ENCODE measurements at places on chromosomes 2 and 18.

DNA sequence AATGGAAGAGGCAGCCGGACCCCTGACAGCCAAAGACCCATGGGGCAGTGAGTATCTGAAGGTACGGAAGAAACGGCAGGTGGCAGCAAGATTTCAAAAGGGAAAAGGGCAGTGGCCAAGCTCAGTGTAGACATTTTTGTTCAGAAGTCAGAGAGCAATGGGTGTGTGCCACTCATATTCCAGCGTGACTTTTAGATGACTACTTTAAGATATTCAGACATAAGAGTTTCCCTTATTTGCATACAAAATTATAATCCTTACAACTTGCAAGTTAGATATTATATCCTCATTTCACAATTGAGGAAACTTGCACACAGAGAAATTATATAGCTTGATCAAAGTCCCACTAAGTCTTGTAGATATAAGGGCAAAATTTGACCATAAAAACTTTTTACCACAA is 60.7 kb upstream of the CYTIP start:
- DNase-seq = no peak

DNA sequence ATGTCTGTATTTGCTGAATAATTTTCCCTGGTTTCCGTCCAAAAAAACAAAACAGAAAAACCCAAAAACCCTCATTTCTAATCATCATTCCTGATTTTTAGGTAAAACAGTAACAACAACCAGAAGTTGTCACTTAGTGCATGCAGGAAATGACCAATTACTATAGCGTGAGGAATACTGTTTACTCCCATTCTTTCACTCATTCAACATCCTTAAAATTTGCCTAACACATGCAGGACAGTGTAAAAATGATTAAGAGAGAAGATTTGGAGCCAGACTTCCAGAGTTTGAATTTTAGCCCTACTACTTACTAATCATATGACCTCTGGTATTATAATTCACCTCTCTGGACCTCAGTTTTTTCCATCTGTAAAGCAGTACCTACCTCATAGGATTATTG is 83.1 kb downstream of the FIGN start:
- DNase-seq = no peak

- no peak for DNase-seq
These were observed 169.2 kb downstream of the METTL4 start for GRCh38 chr18:2402084-2402483.

DNA sequence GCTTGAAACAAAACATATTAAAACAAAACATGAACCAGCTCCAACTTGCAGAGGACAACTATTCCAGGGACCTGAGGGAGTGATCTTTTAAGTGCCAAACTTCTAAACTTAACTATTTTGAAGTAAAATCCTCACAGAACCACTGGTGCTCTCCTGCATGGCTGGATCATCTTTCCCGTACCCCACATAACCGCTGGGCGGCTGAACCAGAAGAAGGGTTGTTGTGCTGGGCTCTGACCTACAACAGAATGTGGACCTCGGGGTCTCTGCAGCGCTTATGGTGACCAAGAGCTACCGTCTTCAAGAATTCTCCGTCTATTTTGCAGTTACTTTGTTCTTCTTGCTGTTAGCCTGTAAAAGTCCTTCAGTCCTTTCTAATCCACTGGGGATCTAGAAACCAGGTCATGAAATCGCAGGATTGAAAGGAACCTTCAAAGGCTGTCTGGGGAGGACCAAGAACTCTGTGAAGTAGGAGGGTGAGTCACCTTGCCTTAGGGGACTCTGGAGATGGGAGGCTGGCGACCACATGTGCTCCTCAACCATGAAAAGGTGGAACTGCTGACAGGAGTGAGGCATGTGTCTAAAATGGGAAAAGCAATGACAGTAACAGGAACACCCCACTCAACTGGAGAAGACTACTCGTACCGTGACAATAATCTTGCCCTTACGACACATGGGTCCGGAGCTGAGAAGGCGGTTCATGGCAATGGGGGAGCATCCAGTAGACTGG is 46.6 kb downstream of the HDLBP start:
- no peak for DNase-seq

DNA sequence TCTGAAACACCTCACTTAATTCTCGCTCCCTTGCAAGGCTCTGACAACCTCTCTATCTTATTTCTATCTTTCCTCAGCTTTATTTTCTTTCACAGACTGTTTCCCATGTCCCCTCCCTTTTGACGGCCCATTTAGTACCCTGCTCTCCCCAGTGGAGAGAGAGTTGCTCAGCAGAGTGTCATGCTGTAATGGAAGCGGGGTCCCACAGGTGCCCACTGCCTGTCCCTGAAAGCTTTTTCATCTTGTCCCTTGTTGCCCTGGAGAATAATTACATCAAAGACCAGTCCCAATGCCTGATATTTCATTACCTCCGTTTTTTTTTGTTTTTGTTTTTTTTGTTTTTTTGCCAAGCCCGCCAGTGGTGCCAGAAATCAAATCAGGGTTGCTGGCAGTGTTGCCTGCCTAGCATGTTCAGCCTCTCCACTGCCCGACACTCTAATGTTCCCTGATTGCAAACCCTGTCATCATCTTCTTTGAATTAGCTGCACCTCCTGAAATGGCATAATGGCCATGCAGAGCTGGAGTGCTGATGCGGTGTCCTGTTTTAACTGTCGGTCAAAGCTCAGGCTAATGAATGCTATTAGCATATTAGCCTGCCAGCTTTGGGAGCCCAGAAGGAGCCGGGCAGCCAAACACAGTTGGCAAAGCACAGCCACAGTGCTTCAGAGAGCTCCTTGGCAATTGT is 71.2 kb upstream of the CAVIN2 start:
- DNase-seq = no peak

DNA sequence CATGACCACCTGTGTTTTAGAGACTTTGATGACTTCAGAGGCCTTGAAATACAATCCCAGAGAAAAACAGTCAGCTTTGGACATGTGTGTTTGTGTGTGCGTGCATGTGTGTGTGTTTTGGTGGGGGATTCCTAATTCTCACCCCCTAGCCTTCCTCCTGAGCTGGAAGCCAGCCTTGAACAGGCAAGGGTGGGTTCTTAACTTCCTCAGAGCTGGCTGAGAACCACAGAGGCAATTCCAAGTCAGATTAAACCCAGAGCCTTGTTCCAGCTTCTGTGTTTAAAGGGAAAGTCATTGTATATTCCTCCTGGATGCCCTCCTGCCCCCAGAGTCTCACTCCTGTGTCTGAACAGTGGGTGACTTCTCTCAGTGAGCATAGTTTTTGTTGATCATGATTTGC is 45.2 kb upstream of the MGAT4A start:
- no peak for DNase-seq

GRCh38 chr2:128379021-128380015 is 60.6 kb upstream of the HS6ST1 start:
- peak; percentile 44 for DNase-seq

GRCh38 chr2:213920014-213920413 is 490.8 kb upstream of the VWC2L start:
- DNase-seq = no peak

- DNase-seq = no peak
These were observed 303.4 kb downstream of the ALK start for GRCh38 chr2:29618024-29618423.

DNA sequence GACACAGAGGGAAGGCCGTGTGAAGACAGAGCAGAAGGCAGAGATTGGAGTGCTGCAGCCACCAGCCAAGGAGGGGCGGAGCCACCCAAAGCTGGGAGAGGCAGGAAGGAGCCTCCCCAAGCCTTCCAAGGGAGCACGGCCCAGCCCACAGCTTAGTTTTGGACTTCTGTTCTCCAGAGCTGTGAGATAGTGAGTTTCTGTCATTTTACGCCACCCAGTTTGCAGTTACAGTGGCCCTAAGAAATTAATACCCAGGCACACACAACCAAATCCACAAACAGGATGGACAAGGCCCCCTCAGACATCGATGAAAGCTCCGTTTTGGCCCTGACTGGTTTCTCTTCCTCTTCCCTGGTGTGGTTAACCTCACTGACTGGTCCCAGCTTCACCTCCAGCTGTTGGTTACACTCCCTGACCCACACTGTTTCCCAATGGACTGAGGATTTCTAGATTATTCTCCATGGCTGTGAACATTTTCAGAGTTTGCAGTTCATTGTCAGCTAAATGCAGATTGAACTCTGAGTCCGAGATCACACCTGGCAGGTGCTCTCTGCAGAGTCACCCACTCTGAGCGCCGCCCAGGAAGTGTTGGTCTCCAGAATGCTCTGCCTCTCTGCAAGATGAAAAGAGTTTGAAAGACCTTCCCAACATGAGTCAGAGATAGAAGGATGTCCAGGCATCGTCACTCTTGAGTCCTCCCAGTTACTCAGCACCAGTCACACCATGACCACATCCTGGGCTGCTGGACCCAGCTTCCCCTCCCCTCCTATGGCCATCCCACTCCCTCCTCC is 100.2 kb downstream of the TWIST2 start:
- DNase-seq = no peak

- no peak for DNase-seq
These were observed 217.9 kb upstream of the PID1 start for GRCh38 chr2:229489016-229489415.

- peak; percentile 13 for DNase-seq
These were observed 120.5 kb upstream of the POU3F3 start for GRCh38 chr2:104733226-104733943.

DNA sequence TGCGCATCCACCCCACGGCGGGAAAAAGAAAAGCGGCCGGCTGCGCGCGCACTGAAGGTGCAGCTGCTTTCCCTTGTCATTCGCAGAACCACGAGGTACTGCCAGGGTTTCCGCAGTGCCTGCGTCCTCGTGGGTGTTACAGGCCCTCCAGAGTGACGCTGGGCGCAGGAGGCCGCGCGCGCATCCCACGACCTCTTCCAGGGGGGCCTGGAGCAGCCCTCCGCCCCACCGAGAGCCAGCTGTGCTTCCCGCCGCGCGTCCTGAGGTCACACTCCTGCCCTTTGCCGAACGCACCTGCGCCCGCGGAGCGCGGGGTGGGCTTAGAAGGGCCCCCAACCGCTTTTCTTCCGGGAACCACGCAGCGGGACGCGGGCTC is 378 bp upstream of the IAH1 start:
- DNase-seq = no peak

GRCh38 chr2:216673609-216674008 is 21.7 kb downstream of the IGFBP5 start:
- no peak for DNase-seq

DNA sequence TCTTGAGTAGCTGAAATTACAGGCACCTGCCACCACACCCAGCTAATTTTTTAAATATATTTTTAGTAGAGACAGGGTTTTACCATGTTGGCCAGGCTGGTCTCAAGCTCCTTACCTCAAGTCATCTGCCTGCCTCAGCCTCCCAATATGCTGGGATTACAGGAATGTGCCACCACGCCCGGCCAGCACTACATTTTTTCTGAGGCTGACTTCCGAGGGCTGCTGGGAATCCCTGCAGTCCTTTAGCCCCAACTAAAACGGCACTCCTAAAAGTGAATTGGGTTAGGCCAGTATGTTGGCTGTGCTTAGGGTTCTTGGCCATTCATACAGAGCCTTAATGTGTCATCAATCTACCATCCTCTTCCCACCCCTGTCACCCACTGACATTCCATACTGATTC is 375.4 kb downstream of the DCC start:
- no peak for DNase-seq

DNA sequence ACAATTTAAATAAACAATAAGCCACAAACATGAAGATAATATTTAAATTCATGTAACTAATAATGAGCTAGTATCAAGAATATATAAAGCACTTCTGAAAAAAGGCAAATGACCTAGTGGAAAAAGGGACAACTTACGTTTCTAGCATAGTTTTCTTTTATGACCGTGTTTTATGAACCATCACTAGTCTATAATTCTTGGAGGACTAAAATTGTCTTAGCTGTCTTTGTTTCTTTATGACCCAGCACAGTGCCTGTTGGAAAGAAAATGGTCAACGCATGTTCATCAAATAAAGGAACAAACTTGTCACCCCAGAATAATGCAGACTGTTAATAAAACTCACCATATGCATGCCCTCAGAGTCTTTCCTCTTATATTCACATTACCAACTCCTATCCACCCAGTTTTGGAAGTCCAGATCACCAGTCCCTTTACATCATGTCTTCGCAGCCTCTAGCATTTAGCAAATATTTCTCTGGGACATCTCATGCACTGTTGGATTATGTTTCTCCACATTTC is 57.4 kb upstream of the GRB14 start:
- DNase-seq = no peak

GRCh38 chr2:45929674-45930395 is 278.4 kb downstream of the PRKCE start:
- no peak for DNase-seq

DNA sequence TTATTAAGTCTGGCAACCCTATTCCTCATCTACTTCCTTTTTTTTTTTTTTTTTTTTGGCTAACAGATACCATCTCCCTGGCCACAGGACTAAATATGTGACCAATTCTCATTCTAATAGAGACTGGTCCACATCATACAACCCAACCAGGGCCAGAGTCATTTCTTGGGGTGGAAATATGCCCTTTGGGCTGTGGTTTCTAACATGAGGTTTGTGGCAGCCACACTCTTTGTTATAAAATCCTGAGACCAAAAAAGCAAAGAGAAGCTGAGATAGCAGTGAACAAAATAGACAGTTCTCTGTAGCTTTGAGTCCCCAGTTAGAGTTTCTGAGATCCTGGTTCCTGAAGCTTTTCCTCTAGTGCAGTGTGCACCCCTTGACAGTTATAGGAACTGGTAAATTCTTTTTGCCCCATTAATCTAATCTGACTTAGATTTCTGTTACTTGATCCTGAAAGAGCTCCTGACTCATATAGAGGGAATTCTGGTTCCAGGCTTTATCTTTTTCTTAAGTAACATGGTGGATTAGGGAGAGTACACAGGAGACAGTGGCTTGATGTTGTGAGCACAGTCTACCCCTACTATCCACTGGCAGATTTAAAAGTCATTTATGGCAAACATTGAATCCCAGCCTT is 86.8 kb downstream of the MAIP1 start:
- DNase-seq = no peak

DNA sequence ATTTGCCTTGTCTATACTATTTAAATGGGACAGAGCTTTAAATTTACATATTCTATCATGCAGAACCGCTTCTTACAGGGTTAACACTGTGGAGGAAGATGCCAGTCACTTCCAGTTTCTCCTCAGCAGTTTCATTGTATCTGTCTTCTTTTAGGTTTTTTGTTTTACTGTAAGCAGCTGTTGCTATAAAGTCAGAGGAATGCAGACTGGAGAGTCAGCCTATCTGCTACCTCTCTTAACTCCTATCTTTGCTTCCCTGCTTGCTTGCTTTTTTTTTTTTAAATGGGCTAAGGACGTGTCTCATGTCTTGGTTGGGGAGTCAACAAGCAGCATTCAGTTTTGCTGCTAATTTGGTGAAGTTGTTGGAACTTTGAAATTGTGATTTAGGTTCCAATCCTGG is 8.9 kb downstream of the EPC2 start:
- no peak for DNase-seq

GRCh38 chr2:113848758-113849415 is 41.0 kb upstream of the ACTR3 start:
- DNase-seq = no peak

DNA sequence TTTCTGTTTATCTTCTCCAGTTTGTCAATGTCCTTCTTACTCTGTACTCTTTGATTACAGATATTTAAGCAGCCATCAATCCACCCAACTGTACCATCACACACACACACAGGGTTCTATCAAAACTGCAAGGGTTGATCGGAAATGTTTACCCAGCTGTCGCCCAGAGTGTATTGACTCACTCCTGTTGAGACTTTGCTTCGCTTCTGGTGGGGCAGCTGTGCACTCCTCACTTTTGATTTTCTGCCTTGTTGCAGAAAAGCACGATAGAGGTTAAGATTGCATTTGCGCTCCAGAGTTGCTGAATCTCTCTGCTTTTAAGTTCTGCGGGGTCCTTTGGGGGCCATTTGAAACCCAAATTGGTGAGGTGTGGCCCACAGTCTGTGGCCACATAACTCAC is 216.2 kb downstream of the SETBP1 start:
- DNase-seq = no peak

- DNase-seq = no peak
These were observed 16.1 kb downstream of the WIPF1 start for GRCh38 chr2:174581491-174581890.
